HS-5 (cell line): ENCODE measurements at places on chromosomes 3 and 15.

DNA sequence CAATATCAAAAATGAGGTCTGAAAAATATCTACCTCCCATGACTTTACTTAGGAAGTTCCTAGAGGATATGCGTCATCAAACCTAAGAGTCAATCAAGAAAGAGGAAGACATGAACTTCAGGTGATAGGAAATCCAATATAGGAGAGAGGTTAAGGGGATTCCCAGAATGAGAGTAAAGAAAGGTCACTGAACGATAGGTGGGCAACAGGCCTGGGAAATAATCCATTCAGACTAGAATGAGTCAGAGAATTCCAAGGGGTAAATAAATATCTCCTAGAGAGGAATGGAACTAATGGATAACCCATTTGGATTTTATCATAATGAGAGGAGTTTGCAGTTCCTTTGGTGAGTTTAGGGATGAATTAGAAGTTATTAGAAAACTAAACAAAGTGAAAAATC lies 131.1 kb upstream of the NUDT16 start:
- no peak for DNase-seq

DNA sequence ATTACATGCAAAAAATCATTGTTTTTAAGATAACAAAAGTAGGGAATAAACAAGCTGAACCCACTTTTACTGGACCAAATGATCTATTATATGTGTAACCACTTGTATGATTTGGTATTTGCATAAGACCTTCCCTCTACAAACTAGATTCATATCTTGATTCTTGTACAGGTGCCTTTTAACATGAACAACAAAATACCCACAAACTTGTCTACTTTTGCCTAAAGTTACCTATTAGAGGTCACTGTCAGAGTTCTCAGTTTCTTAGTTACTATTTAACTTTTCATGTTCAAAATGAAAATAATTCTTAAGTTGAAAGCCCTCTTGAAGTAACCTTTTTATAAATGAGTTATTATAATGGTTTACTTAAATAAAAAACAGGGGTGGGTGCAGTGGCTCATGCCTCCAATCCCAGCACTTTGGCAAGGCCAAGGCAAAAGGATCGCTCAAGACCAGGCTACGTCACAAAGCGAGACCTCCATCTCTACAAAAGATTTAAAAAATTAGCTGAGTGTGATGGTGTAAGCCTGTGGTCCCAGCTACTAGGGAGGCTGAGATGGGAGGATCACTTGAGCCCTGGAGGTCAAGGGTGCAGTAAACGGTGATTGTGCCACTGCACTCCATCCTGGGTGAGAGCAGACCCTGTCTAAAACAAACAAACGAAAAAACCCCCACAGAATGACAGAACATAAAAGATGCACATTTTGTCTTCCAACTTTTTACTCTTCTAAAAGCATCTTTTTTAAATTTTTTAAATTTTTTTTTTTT lies 16.0 kb downstream of the ACTR8 start:
- no peak for DNase-seq

DNA sequence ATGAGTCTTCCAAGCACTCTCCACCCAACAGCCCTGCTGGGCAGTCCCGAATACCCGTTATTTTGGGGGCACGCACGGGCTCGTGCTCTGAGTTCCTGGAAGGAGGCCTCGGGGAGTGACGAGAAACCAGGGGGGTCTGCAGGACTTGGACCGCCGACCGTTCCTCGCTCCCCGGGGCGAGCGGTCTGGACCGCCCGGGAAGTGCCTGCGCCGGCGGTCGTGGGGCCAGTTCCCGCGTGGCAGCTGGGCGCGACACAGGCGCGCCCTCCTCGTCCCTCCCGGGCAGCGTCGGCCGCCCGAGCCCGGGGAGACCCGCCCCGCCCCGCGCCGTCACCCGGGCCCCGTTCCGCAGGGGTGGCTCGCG lies 387 bp downstream of the GNB4 start:
- no peak for DNase-seq

DNA sequence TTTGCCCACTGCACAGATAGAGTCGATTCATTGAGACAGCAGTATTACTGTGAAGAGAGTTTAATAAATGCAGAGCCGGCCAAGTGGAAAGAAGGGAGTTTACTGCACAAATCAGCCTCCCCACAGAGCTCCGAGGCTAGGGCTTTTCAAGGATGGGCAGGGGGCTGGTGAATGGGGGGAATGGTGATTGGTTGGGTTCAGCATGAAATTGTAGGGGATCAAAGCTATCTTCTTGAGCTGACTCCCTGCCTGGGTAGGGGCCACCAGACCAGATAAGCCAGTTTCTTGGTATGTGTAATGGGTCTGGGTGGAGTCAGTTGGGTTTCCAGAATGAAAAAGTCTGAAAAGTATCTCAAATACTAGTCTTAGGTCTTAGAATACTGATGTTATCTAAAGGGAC lies 66.6 kb downstream of the SYNPR start:
- no peak for DNase-seq

- peak; percentile 9 for DNase-seq
Observed at GRCh38 chr15:76235186-76235826, 76.0 kb downstream of the ETFA start.

DNA sequence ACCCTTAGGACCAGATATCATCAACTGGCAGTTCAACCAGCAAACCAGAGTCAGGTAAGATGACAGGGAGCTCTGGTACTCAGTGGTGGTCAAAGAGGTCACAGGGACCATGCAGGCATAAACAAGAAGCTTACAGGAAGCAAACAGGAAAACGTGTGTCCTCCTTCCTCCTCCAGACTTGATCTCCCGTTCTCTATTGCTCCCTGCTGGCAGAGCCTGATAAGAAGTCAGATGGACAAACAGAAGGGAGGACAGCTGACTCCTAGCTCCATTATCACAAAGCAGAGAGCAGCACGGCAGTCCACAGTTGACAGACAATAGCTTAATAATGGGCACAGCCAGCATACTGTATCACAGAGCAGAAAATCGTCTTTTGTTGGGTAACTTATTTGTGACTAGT lies 156.5 kb upstream of the SLC2A2 start:
- DNase-seq: no peak

DNA sequence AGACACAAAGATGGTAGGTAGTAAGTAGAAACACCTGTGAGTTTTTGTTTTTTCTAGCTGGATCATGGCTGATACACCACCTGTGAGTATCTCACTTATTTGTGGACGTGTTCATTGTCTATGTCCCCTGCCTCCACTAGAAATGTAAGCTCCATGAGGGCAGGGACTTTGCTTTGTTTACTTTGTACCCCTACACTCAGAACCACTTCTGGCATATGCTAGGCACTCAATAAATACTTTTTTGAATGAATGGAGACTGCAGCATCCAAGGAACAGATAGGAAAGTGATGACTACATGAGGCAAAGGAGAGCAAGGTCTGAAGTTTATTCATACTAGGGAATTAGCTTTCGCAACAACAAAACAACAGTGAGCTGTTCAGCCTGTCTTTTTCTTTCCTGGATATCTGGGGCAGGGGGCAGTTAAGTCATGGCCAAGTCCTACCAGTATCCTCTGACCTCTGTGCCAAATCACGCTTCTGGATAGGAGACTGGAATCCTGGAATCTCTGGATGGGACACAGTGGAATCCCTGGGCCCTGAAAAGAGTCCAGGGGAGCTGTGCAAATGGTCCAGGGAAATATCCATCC lies 11.6 kb upstream of the EPB42 start:
- no peak for DNase-seq

GRCh38 chr15:66620744-66621344 lies 55.0 kb upstream of the LCTL start:
- no peak for DNase-seq

- no peak for DNase-seq
Observed at GRCh38 chr3:137970914-137971831, 38.8 kb upstream of the CLDN18 start.

DNA sequence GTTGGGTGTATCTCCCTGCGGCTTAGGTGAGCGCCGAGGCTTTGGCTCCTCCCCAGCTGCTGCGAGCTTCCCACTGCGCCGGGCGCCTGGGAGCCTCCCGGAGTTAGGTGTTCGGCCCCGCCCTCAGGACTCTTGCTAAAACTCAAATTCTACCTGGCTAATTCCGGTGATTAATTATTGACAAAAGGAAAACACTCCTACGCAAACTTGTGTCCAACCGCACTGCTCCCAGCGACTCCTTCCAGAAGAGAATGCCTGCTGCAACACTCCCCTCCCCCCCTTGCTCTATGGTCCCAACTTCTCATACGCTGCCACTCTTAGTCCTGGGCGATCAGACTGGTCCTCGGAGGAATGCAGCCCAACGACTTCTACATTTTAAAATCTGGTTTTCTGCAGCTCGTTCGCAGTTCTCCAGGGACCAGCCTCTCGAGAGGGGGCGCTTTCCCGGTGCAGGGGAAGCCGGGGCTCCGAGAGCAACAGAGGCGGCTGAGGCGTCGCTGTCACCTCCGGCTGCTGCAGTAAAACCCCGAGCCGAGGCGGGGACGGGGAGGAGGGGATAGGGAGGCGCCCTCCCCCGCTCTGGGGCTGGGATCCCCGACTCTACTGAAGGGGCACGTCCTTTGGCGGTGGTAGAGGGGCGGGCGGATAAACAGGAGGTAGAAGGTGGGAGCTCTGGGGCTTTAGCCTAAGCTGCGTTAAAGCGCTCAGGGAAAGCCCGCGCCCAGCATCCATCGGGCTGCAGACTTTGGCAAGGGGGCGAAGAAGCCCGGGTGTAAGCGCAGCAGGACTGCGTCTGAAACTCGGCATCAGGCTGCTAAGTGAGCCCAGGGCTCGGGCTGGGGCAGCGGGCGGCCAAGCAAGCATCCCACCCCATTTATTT lies at the start of gene SPTSSB:
TSS of gene SPTSSB (minus strand) at position 77 of the 880 bp plus-strand sequence. CDS start 25,194 bp downstream, outside the sequence.
- DNase-seq: no peak

GRCh38 chr3:128498901-128499530 lies 6.0 kb upstream of the GATA2 start:
- DNase-seq: no peak

GRCh38 chr3:101509811-101510210 lies 3.2 kb downstream of the SENP7 start:
- peak; percentile 43 for DNase-seq

DNA sequence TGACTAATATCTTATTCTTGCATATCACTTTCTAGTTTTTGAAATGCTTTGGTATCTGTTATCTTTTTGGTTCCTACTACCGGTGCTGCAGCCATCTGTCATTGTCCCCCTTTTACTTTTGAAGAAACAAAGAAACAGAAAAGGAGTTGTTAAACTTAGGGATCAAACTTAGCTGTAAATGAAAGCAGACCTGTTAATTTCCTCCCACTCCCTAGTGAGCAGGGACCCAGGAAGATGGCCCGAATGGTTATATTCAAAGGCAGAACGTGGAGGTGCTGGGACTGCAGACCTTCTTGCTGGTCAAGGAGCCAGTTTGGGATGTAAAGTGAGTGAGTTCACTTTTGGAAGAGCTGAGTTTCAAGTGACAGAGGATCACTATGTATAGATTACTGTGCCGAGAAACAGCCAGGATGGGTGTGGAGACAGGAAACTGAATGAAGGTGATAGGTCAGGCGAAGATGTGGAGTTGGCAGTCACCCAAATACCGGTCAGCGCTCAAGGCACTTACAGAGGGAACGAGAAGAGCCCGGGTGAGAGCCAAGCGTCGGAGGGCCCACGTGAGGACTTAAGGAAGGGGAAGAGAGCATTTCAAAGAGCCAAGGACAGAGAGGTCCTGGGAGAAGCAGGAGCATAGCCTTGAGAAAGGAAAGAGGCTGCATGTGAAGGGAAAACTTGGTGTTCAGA lies 20.1 kb downstream of the KBTBD8 start:
- DNase-seq: no peak

- DNase-seq: no peak
Observed at GRCh38 chr3:3665961-3666640, 133.1 kb upstream of the LRRN1 start.

GRCh38 chr3:13617981-13618380 lies 69.1 kb downstream of the FBLN2 start:
- no peak for DNase-seq

GRCh38 chr15:33742800-33743199 lies 225.5 kb upstream of the CHRM5 start:
- no peak for DNase-seq

DNA sequence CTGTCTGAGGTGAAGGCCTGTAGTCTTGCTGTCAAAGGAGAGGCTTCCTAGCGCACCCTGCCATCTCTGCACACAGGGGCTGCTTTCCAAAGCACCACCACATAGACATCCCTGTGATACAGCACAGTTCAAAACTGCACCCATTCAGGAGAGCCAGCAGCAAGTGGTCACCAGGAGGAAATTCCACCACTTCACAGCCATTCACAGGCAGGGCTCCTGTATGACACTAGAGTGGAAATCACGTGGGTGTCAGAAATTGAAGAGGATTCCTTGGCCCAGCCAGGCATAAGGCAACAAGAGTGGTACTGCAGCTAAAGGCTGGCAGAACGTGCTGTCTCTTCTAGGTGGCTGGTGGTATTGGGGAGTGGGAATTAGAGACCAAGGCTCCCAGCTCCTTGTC lies 102.8 kb downstream of the RFTN1 start:
- DNase-seq: no peak

DNA sequence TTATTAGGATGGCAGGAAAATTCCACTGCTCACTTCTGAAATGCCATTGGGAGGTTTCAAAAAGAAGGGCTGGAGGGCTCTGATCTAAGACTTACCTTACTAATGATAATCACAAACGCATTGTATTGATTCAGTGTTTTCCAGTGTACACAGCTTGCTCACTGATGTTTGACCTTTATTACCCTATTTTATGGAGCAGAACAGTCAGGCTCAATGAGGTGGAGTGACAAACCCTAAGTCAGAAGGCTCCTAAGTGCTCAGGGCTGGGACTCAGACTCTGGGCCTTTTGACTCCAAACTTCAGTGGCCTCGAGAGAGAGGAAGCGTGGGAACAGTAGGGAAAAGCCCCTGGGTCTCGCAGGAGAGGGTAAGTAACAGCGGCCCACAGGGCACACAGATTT lies 20.3 kb upstream of the RAD18 start:
- no peak for DNase-seq

- DNase-seq: no peak
Observed at GRCh38 chr3:116663161-116664110, 46.1 kb upstream of the TUSC7 start.

GRCh38 chr3:152780553-152780952 lies 54.4 kb upstream of the P2RY1 start:
- no peak for DNase-seq

GRCh38 chr3:139110072-139110830 lies 65.6 kb upstream of the PRR23C start:
- no peak for DNase-seq

GRCh38 chr3:66582721-66583423 lies 82.0 kb upstream of the LRIG1 start:
- DNase-seq: no peak

DNA sequence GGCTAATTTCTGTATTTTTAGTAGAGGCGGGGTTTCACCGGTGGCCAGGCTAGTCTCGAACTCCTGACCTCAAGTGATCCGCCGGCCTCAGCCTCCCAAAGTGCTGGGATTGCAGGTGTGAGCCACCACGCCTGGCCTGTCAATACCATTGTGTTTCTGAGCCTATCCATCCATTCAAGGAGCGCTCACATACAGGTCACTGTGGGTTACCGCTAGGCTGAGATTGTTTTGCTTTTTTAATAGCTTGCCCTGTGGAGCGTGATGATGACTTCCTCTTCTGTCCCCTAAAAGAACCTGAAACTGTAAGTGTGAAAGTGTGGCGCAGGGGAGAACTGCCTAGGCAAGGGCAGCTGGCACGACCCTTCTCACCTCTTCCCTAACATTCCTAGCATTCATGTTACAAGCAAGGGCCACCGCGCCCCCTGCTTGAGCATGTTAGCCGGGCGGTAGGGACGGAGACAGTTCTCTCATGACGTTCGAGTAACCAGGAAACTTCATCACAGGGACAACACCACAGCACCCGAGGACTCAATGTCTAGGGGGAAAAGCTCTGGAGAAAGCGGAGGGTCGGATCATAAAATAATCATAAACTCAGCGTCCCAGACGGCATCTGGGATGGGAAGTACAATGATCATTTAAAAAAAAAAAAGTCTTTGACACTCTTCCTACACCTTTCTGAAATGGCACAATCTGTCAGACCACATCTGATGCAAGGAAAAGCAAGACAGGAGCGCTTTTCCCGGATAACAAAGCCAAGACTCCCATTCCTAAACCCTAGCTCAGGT lies 790 bp downstream of the LAMP3 start:
- no peak for DNase-seq
